ENCODE measurements at places on chromosomes 5 and 9.

DNA sequence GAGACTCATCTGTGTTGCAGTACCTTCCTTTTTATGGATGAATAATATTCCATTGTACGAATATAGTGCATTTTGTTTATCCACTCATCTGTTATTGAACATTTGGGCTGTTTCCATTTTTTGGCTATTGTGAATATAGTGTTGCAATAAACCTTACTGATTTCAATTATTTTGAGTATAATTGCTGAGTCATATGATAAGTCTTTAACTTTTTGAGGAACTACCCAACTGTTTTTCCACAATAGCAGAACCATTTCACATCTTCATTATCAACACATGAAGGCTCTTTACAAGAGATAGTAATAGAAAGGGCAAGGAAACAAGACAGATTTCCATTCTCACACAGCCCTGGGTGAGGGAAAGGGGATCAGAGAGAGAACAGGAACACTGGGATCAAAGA lies 329.2 kb downstream of the RAB3C start:
- no peak for DNase-seq

- peak; percentile 81 for DNase-seq
These were observed 76.7 kb upstream of the CXCL14 start for GRCh38 chr5:135655468-135655815.

DNA sequence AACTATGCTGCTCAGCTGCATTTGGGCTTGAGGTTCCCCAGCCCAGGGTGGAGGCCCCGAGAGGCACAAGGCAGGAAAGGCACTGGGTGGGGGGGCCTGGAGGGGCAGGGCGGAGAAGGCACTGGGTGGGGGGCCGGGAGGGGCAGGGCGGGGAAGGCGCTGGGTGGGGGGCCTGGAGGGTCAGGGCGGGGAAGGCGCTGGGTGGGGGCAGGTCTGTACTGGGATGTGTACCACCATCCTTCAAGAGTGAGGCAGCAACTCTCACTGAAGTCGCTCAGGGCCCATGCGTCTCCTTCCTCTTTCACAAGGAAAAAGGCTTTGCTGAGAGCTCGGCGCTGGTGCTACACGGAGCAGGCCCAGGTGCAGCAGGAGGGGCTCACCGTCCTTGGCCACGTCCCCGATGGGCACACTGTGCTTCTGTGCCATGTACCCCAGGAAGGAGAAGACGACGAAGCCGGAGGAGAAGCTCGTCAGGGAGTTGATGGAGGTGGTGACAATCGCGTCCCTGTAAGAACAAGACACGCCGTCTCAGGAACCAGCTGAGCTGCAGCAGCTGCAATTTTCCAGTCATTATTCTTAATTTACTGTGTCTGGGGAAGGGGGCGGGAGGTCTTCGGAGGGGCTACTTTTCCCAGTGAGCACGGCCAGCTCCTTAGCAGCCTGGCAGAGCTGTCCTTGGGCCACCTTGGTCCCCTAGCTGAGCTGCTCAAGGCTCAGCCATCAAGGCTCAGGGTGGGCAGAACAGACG lies 30.8 kb downstream of the SLC6A3 start:
- DNase-seq: no peak

- DNase-seq: peak; percentile 50
These were observed 36.3 kb downstream of the VCP start for GRCh38 chr9:35035851-35036701.

DNA sequence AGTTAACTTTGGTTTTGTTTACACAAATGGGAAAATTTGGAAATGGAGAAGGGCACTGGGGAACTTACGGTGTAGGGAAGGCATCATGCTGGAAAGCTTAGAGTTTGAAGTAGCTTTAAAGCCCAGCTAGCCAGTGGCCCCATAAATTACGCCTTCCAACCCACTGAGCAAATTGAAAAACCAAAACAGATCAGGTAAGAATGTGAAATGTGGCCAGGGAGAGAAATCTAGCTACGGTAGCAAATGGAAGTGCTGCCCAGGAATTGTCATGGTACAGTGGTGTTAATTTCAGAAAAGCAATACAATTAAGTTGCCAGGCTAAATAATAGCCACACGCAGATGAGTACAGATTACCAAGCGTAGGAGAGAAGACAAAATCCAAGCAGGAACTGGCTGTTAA lies 654.8 kb downstream of the PRELID2 start:
- DNase-seq: no peak

DNA sequence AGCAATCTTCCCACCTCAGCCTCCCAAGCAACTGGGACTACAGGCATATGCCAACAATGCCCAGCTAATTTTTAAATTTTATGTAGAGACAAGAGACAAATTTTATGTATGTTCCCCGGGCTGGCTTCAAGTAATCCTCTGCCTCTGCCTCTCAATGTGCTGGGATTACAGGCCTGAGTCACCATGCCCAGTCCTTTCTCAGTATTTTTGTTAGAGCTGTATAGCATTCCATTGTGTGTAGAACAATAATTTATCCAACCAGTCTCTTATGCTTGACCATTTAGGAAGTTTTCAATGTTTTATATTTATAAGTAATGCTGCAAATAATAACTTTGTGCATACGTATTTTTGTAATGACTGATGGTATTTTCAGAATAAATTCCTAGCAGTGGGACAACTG lies 38.9 kb upstream of the CTXN3 start:
- no peak for DNase-seq
